ENCODE measurements at places on chromosomes 4 and X.

GRCh38 chr4:46649390-46649789 lies 259.5 kb upstream of the GABRA2 start:
- DNase-seq, result no peak

- DNase-seq, result no peak
Observed at GRCh38 chr4:186657764-186658163, 65.9 kb downstream of the FAT1 start.

DNA sequence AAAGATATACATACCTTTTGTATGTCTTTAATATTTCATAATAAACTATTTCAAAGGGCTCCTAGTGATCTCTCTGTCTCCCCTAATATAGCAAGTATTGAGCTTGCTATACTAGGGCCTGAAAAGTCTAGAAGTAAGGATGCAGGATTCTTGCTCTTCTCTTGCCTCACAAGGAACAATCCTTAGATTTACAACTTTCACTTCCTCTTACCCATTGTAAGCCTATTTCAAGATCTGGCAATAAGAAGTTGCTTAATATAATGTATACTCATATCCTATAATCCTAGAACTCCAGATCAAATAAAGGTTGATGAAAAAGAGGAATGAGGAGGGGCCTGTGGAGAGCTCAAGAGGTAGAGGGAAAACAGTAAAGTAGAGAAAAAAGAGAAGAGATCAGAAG lies 40.8 kb upstream of the CHRDL1 start:
- no peak for DNase-seq

- no peak for DNase-seq
Observed at GRCh38 chrX:149799095-149799714, 17.5 kb downstream of the MAGEA9 start.
